Erythroblast (primary cell): ENCODE measurements at places on chromosomes 16 and 17.

GRCh38 chr17:82752371-82753200, 721 bp downstream of the TBCD start:
- peak; percentile 73 for DNase-seq

DNA sequence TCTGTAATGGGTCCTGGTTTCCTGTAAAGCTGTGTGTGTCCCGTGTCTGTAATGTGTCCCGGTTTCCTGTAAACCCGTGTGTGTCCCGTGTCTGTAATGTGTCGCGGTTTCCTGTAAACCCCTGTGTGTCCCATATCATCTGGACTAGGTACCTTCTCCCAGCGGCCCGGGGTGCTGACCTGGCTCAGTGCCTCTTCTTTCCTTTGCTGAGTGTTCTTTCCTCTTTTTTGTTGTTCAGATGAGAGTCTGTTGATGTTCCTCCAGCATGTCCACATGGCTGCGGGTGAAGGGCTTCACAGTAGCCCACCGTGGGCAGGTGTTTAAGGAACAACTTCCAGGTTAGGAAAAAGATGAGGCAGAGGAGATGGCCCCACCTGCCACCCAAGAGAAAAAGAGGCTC, 46.6 kb upstream of the GNG13 start:
- no peak for DNase-seq

GRCh38 chr16:3020604-3021448, 658 bp downstream of the TNFRSF12A start:
- peak; percentile 84 for DNase-seq

GRCh38 chr17:3002538-3003295, 60.7 kb downstream of the OR1D5 start:
- DNase-seq, result no peak

- DNase-seq, result peak; percentile 76
Observed at GRCh38 chr16:74667255-74667700, 601 bp upstream of the RFWD3 start.

DNA sequence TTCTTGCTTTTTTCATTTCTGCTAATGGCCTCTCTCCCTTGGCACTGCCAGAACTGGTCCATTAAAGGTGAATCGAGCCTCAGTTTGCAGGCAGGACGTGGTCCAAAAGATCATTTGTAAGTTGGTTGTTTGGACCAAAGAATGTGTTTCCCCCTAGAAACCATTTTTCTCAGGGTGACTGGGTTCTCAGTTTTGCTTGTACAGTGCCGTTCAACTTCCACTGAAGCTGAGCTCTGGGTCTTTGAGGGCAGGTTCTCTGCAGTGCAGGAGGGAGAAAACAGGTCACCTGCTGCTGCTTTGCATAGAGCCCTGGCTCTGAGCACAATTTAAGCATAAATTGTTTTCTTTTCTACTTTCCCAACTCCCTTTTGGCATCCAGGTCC, 9.0 kb upstream of the AMZ2 start:
- no peak for DNase-seq

GRCh38 chr16:89256651-89257254, 39.2 kb downstream of the ZNF778 start:
- peak; percentile 70 for DNase-seq

DNA sequence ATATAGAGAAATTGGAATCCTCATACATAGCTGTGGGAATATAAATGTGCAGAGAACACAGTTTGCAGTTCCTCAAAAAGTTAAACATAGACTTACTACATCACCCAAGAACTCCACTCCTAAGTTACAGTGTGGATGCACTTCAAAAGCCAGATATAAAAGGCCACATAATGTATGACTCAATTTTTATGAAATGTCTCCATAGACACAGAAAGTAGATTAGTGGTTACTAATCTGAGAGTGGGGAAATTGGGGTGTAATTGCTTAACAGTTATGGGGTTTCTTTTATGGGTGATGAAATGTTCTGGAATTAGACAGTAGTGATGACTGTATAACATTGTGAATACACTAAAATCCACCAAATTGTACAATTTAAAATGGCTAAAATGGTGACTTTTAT, 60.9 kb downstream of the CACNG1 start:
- peak; percentile 19 for DNase-seq

GRCh38 chr16:3118846-3119245, 6.5 kb downstream of the ZNF205 start:
- no peak for DNase-seq

DNA sequence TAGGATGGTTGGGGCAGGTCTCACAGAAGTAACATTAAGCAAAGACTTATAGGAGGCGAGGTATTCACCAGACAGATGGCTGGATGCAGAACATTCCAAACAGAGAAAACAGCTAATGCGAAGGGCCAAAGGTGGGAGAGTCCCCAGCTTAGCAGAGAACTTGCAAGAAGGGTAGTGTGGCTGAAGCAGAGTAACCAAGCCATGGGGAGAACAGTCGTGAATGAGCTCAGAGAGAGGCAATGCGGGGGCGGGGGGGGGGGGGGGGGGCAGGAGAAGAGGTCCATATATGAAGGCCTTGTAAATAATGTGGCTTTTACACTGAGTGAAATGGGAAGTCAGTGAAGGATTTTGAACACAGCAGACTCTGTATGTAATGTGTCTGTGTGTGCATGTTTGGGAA, 81.3 kb downstream of the SMG6 start:
- DNase-seq, result no peak

- no peak for DNase-seq
Observed at GRCh38 chr16:914440-914839, 56.3 kb downstream of the LMF1 start.

GRCh38 chr17:7835814-7836595, 2.0 kb downstream of the KDM6B start:
- no peak for DNase-seq

- DNase-seq, result peak; percentile 58
Observed at GRCh38 chr16:55257966-55258613, 65.9 kb upstream of the IRX6 start.

- DNase-seq, result no peak
Observed at GRCh38 chr17:65170839-65171238, 33.7 kb downstream of the RGS9 start.

DNA sequence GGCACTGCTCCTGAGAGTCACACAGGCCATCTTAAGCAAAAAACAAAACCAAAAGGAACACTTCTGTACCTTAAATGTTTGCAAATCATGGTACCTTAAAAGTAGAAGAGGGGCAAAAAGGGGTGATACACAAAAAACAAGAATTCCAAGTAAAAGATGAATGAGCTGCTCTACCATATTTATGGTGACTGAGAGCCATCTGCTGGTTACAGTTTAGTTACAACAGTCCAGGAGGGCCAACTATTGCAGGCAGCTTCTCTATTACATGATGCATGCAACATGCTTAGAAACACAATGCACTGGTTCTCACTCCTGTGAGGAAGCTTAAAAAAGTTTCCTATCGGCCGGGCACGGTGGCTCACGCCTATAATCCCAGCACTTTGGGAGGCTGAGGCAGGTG, 53.5 kb downstream of the STX8 start:
- peak; percentile 3 for DNase-seq

DNA sequence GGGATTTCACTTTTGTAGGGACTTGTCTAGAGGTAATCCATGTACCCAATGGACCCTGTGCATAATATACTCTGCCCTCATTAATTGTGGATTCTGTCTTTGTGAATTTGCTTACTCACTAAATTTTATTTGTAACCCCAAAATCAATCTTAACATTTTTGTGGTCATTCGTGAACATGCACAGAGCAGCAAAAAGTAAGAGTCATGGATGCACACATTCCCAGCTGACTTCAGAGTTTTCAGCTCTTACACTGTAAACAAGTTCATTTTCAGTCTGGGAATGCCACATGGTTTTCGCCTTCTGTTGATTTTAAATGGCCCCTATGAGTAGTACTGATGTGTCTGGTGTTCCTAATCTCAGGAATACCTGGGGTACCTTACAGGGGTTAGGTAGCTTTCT, 24.3 kb downstream of the TAC4 start:
- no peak for DNase-seq

- DNase-seq, result no peak
Observed at GRCh38 chr17:40157973-40158372, 17.6 kb downstream of the CASC3 start.

- DNase-seq, result no peak
Observed at GRCh38 chr16:84314373-84314772, 19.7 kb downstream of the WFDC1 start.

DNA sequence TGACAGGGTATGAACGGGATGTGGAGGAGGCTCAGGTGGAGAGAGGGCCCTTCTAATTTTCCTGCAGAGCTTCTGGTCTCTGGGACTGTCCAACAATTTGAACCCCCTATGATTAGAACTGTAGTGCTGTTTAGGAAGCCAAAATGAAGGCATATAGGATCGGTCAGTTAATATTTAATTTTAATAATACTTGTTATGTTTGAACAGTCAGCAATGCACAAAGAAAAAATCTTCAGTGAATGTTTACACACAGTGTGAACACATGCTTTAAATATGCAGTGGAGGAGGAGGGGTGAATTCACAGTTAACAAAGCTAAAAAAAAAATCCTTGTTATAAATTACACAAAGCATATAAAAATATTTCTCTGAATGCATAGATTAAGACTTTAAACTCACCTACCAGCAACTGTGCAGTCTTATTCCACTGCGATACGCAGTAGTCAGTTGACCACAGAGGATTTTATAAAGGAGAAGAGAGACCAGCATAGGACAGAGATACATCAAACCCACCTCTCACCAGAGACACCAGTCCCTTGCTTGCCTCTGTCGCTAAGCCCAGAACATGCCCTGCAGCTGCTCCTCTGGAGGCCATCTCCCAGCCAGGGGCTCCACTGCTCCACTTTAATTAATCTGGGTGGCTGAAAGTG, 14.6 kb downstream of the ANKRD40 start:
- no peak for DNase-seq

GRCh38 chr17:27808628-27809027, 8.3 kb upstream of the NOS2 start:
- DNase-seq, result no peak

DNA sequence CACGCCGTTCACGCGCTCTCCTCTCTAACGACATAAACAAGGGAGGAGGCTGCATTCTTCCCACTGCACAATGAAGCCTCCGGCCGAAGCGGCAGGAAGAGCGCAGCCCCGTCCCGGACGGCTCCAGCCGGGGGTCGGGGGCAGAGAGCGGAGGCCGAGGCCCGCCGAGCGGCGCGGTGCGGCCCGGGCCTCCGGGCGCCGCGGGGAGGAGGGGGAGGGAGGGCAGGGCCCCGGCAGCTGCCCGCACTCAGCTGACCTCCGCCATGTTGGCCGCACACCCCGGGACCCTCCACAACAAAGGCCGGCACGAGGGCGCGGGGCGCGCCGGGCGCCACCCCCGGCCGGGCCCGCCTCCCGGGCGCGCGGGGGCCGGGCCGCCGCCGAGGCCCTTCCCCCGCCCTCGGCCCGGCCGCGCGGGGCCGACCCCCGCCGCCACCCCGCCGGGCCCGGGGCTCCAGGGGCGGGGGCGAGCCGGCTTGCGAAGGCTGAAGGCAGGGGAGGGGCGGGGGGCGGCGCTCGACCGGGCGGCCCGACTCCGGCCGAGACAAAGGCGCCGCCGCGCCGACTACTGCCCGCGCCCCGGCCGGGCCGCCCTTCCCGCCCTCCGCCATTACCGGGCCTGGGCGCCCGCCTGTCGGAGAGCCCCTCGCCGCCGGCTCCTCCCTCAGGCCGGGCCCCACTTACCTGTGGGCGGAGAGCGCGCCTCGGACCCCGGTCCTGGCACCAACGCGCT, 527 bp downstream of the SIAH1 start:
- peak; percentile 78 for DNase-seq

GRCh38 chr17:21363776-21364642, 12.1 kb upstream of the KCNJ12 start:
- DNase-seq, result no peak

DNA sequence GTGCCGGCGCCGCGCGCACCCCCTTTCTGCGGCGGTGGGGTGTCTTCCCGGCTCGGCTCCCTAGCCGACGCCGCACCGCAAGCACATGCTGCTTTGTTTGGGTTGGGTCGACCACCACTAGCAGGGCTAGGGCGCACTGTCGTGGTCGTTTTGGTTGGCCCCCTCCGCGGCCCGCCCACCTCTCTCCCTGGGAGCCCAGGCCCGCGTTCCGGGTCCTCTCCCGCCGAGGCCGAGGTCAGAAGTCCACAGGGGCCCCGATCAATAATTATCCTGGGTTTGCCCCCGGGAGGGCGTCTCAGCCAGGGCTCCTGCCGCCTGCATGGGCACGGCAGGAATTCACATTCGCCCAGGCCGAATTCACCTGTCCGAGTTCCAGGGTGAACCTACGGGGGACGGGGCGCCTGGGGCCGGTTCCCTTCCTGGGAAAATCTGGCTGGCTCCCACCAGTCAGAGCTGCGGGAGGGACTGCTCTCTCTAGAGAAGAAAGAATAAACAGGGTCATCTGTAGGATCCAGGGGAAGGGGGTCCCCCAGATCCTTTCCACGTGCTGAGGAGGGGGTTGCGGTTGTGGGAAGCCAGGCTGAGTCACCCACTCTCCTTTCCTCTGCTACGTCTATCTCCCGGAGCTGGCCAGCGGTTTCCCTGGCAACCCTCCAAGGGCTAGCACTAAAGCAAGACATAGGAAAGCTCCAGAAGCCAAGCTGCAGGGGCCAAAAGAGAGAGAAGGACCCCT, 584 bp upstream of the STAT5B start:
- peak; percentile 66 for DNase-seq

GRCh38 chr17:76695059-76695831, 15.5 kb downstream of the MXRA7 start:
- no peak for DNase-seq

DNA sequence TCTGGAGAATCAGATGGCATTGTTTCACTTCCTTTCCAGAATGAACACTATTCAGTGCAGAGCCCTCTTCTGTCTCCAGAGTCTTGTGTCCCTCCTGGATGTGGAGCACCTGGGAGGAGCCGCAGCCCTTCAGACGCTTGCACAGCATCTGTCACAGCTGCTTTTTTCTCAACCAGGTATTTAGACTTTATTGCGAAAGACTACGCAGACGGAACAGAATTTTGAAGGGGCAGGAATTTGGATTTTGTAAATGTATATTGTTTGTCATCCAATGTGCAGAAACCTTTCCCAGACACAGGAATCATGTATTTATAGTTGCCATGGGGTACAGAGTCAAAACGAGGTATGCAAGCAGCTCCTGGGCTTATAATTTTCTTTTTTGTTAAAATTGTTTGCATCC, 20.4 kb downstream of the HEATR3 start:
- no peak for DNase-seq

DNA sequence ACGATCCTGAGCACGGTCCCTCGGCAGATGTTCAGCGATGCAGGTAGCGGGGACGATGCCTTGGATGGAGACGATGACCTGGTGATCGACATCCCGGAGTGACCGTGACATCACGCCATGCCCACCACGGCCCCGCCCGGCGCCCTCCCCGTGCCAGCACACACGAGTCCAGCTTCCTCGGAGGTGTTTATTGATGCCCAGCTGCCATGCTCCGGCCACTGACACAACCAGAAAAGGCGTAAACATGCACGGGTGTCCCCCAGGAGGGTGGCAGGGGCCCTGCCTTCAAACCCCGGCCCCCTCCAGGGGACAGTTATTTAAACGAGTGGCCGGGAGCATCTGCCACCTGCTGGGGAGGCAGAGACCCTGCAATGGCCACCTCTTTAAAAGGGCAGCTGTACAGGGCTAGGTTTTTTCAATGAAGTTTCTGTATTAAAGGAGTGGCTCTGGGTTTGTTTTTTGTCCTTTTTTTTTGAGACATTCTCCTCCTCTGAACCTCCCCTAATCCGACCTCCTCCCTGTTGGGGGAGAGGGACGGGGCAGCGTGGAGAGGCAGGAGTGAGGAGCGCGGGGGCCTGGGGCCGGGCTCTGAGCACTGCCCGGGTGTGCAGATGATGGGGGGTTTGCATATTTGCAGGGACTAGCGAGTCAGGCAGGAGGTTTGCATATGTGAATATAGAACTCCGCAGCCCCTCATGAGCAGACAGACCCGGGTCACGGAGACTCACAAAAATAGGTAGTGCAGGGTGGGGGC, 5.3 kb downstream of the DOC2A start:
- DNase-seq, result peak; percentile 67
